ENCODE measurements at places on chromosomes 4 and X. TPM values are rescaled to one million over a fixed set of nuclear protein-coding genes. Genes with fewer than 3 reads are reported as not detected.

VSIG4 gene
- 120 TPM for total RNA-seq

ZNF330 gene
- 24.1 TPM for total RNA-seq

HSFX2 gene
- total RNA-seq: not detected

DHX15 gene
- 118 TPM for total RNA-seq

MGST2 gene
- 141 TPM for total RNA-seq

SRPX2 gene
- 7.4 TPM for total RNA-seq

HTRA3 gene
- total RNA-seq: 28.5 TPM

GABRA4 gene
- total RNA-seq: 0.35 TPM

FAM120C gene
- total RNA-seq: 2.6 TPM

MCF2 gene
- total RNA-seq: not detected

TSC22D3 gene
- total RNA-seq: 562 TPM

GPR143 gene
- 2.4 TPM for total RNA-seq

LUZP4 gene
- total RNA-seq: not detected

CTAG1A gene
- total RNA-seq: not detected

GRPR gene
- not detected for total RNA-seq

AWAT2 gene
- total RNA-seq: not detected

NAP1L5 gene
- 12.9 TPM for total RNA-seq

CT83 gene
- total RNA-seq: not detected

DNA sequence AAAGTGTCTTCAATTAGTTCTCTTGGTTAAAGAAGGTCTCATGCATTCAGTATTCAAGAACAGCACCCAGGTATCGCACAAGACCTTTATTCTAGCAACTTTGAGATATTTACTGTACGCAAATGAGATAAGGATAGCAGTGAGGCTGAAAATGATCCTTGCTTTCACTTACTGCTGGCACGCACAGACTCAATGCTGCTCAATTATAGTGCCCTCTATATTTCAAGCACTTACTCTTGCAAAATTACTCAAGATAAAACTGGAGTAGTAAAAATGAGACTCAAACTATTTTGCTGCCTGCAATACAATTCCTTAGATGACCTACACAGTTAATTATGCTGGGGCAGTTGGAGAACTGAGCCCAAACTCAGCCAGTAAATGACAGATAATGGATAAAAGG lies 60.9 kb downstream of the ADGRA3 start:
- DNase-seq: no peak

DNA sequence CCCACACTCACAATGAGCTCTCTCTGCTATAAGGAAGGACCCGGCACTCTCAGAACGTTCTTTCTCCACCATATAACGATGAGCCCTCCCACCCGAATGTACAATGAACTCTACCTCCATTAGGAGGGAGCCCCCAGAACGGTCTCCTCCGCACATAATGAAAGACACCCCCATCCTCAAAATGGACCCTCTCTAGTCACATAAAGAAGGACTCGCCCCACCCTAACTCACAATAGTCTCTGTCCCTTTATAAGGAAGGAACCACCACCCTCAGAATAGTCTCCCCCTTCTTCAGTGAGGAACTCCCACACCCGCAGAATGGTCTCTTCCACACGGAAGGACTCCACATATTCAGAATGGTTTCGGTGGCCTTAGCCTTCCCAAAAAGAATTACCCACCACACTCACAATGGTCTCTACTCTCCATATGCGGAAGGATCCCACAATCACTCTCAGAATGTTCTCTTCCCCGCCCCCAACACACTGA lies 477 bp downstream of the SLC35A2 start:
- DNase-seq: no peak

DNA sequence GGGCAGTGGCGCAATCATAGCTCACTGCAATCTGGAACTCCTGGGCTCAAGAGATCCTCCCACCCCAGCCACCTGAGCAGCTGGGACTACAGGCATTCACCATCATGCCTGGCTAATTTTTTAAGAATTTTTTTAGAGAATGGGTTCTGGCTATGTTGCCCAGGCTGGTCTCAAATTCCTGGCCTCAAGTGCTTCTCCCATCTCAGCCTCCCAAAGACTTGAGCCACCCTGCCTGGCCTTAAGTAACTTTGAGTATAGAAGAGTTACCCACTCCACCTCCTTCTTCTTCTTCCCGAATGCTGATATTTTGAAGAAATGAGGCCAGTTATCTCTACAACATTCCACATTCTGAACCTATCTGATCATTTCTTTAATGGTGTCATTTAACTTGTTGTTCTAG lies 72.4 kb upstream of the WWC2 start:
- no peak for DNase-seq

- peak; percentile 25 for DNase-seq
These were observed 528 bp upstream of the SNCA start for GRCh38 chr4:89837385-89837992.

- DNase-seq: no peak
These were observed 51.7 kb upstream of the MCF2 start for GRCh38 chrX:139759637-139760036.

GRCh38 chrX:53321230-53321942 lies 40.0 kb upstream of the IQSEC2 start:
- DNase-seq: no peak

DNA sequence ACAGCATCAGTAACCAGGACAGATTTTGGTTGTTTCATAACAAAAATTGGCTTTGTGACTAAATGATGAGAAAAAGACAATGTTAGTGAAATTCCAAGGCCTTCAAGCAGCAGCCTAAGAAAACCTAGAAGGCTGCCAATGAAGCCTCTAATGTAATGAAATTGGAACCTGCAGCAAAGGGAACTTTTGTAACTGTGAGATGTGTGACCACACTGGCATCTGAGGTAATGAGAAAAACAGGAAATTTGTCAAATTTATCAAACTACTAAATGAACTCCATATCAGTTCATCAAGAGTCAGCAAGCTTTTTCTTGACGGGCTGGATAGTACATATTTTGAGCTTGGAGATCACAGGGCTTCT lies 30.4 kb upstream of the EMCN start:
- DNase-seq: no peak

DNA sequence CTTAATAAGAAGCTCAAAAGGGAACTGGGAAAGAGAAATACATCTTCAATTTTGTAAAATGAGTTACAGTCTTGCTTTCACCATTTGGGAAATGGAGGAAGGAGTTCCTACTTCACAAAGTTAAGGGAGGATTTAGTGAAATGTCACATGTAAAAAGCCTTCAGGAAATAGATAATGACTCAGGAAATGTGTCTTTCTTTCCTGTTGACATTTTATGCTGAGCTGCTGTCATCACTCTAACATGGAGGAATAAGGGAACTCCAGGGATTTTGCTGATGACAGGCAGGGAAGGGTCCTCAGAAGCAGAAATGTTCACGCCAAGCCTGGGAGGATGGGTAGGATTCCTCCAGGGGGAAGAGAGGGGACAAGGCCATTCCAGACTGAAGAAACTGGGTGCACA lies 251.1 kb downstream of the USP46 start:
- DNase-seq: no peak

GRCh38 chrX:53421125-53421524 lies 1.3 kb downstream of the SMC1A start:
- no peak for DNase-seq

DNA sequence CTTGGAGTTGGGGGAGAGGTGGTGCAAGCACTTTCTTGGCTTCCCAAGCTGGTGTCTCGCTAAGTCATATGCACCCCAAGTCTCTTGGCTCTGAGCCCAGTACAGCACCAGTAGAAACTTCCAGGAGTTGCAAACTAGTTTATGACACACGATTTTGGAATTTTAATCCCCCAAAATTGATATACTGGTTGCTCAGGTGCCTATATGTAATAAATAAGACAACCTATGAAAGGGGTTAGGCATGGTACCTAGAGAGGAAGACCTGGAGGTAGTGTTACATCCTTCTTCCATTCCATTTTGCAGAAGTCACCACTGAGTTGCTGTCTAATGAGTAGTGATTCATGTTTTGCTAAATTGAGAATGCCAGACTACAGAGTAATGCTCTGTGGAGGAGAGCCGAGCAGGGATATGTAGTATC lies 4.3 kb upstream of the SLC4A4 start:
- DNase-seq: no peak

- no peak for DNase-seq
These were observed 73.2 kb downstream of the HOPX start for GRCh38 chr4:56607926-56608325.

GRCh38 chr4:85736571-85736970 lies 261.6 kb downstream of the ARHGAP24 start:
- no peak for DNase-seq

DNA sequence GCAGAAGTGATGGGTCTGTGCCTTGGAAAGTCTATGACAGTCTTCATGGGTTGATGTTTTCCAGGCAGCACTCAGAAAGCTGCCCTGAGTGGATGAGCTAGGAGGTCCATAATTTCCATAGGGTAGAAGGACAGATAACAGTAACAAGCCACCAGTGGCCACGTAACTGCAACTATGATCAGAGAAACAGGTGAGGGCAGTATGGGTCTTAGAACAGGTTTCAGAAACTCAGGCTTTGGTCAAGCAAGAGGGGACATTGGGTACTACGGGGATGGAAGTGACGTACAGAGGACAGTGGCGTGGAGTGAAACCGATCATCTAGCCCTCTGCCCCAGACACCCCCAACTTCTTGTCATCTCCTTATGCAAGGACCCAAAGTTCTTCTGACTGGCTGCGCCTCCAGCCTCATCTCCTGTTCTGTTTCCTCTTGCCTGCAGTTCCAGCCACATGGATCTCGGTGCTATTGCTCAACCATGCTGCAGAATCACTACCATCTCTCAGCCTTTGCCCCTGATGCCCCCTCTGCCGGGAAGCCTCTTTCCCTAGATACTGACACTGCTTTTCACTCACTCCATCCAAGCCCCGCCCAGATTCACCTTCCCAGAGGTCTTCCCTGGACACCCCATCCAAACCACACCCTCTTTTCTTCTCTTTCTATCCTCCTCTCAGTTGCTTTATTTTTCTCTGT lies 123.4 kb downstream of the MFAP3L start:
- DNase-seq: no peak

DNA sequence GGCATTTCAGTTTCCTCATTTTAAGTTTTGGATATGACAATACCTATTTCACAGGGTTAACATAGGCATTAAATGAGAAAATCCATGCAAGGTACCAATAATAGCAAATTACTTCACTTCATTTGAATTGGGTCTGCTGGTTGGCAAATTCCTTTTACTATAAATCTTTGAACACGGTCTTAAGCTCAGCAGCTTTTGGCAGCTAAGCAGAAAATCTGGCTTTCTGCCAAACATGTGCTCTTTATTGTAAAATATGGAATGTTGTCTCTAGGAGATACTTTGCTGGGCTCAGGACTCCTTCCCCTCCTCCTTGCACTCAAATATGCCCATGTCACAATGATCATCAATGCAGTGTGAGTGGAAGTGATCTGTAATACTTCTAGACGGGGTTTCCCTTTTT lies 16.8 kb upstream of the DMP1 start:
- no peak for DNase-seq

DNA sequence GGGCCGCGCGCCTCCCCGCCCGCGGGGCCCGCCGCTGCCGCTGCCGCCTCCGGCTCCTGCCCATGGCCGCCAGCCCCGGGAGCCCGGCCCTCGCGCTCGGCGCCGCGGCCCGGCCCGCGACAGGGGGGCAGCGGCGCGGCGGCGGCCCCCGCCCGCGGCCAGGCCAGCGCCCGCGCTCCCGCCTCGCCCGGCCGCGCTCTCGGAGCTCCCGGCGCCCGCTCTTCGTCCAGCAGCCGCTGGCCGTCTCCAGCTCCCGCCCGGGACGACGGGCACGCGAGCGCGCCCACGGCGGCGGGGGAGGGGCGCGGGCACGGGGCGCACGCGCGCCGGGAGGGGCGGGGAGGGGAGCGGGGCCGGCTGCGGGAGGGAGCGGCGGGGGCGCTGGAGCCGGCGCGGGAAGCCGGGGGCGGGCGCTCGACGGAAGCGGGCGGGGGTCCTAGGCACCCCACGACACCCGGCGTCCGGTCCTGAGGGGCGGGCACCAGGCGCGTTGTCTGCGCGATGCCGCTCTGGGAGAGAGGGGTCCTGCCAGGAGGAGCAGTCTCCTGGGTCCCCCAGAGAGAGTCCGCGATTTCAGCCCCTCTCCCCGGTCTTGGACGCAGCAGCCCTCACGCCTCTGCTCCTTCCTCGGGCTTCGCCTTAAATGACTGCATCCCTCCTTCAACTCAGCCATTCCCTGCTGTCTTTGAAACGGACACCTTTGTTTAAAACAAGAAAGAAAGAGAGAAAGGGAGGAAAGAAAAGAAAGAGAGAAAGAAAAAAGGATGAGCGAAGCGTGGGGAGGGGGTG lies 490 bp upstream of the PDZD4 start:
- DNase-seq: no peak

GRCh38 chr4:8859550-8860095 lies 12.0 kb downstream of the HMX1 start:
- DNase-seq: no peak

GRCh38 chr4:77104791-77105540 lies 29.2 kb upstream of the CCNI start:
- DNase-seq: peak; percentile 84

GRCh38 chrX:70013466-70014381 lies 36.0 kb downstream of the AWAT2 start:
- no peak for DNase-seq

DNA sequence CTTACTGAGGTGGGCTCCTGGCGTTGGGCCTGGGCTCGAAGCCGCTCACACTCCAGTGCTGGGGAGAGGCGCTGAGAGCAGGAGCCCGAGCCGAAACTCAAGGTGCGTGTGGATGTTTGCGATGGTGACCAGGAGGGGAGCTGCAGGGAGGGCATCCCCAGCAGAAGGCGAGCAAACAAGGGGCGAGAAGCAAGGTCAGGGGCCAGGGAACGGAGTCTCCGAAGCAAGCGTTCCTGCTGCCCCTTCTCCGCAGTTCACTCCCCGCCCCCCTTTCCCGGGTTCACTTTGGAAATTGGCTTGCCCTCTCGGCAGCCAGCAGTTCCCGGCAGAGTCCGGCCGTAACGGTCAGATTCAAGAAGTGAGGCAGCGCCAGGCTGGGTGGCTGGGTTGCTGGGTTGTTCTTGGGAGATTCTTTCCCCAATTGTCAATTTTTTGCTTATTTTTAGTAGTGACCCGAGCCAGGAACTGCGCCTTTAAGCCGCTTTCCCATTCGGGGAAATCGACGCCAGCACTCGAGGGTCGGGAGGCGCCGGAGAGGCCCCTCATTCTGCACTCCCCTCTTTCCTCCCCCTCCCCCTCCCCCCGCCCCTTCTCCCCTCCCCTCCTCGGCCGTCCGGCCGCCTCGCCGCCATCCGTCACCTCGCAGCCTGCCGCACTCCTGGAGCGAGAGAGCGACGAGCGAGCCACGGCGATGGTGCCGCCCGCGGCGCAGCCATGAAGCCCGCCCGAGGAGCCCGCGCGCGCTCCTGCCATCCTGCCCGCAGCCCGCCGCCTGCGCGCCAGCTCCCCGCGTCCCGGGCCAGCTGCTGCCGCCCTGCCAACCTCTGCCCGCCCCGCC lies at the start of gene FRMPD3:
Gene FRMPD3 (plus strand): TSS at position 655 of the 838 bp plus-strand sequence. CDS start 76,937 bp downstream, outside the sequence.
- no peak for DNase-seq

DNA sequence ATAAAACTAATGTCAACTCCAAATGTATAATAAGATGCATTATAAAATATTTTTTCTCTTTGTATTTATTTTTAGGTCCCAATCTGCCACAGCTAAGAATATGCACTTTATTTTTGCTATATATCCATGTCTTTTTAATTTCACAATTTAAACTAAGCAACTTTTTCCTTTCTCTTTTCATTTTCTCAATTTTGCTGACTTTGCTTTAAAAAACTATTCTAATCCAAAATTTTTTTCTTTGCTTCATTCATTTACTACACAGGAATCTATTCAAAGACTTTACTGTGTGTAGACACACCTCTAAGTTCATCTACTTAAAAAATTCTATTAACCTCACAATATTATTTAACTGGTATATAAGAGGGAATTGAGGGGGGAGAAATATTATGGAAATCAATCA lies 201.9 kb downstream of the ADGRA3 start:
- no peak for DNase-seq

- DNase-seq: no peak
These were observed 91.5 kb downstream of the ELOVL6 start for GRCh38 chr4:110106931-110107296.
